Activated gamma-delta T cell (primary cell): ENCODE measurements at places on chromosomes 7 and 10.

DNA sequence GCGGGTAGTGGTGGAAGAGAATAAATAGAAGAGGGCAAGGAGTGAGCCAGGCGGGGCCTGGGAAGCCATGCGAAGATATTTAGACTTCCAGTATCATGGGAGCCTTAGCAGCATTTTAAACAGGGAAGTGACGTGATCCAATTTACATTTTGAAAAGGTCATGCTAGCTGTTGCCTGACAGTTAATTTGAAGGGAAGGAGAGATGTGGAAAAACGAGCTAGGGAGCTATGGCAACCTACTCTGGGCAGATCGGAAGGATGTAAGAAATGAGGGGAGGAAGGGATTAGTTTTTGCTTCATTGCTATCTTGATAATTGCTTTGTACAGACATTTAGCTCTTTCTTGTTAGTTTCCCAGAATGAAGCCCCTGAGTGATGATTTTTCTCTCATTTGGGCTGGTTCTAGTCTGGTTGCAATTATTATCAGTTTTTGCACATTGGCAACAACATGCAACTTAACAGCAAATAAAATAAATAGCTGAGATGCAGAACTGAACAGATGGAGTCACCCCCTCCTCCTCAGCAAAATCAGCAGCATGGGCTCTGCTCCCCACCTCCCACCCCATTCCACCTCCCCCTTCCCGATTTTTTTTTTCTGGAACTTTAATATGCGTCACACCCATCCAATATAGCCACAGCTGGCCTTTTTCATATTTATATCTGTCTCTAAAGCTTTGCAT, 13.0 kb upstream of the CALU start:
- DNase-seq, result no peak

DNA sequence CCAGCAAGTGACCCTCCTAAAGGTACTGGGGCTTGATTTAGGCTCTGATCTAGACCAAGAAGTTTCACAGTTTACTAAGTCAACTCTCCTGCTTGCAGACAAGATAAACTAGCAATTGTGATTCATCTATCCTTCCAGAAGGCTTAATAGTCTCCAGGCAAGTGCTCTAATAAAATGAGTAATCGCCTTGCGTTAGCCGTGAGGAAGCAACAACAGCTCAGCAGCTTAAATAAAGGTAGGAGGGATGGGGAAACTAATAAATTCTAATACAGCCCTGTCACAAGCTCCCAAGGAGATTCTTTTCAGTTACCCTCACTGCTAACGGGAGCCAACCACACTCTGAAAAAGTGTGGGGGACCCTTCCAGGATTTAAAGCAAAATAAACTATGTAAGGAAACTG, 48.4 kb downstream of the FRMD4A start:
- no peak for DNase-seq

DNA sequence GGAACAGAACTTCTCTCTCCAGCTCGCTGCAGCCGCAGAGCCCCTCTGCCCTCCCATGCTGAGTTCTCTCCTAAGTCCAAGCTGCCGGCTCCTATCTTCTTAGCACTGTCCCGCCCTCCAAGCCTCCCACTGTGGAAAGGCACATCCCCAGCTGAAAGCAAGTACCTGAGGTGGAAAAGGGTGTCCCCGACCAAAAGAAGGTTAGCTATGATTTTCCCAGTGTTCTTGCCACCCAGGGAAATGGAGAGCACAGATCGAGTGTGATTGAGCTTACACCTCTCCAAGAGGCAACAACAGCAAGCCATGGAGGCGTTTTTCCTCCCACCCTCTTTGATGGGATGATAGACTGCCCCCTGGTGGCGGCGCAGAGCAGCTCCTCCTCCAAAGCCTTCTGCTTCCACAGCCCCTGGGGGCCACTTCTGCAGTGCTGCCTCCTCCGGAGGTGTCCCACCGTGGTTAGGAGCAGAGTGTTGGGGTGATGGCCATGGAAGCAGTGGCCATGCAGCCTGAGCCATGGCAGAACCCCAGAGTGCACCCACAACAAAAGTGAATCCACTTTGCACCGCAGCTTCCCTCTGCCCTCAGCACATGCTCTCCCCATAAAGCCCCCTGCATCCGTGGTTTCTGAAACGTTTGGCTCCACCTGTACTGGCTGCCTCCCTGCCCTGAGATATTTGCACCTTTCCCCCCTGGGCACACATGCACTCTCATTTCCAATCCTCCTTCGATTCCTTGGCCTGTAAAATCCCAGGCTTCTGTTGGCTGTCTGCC, 143.1 kb upstream of the STK17A start:
- DNase-seq, result no peak

DNA sequence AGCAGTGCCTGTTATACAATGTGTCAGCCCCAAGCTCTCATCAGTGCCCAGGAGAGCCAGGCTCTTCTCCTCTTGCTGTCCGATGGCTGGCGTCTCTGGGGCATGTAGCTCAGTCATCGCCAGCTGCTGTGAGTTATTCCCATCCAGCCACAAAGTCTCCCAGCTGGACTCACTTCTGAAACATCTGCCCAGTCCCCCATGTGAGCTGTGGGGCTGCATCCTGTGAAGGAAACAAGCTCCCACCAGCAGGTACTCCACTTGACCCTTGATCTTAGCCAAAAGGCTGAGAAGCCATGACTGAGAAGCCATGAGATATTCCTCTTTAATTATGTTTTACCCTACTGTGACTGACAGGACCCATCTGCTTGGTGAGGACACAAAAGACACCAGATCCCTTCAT, 212.7 kb upstream of the IGFBP3 start:
- no peak for DNase-seq

DNA sequence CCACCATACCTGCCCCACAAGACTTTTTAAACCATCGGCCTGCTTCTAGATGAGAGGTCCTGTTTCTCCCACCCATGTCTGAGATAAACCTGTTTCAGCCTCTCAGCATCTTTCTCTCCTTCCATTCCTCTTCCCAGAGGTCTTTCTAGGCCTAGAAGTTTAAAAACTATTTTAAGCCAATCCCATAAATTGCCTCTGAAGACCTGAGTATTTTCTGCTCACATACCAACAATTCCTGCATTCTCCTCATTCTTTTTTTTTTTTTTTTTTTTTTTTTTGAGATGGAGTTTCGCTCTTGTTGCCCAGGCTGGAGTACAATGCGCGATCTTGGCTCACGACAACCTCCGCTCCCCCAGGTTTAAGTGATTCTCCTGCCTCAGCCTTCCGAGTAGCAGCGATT, 262.9 kb upstream of the AUTS2 start:
- no peak for DNase-seq

GRCh38 chr7:110881721-110882120, 209.2 kb upstream of the LRRN3 start:
- no peak for DNase-seq

DNA sequence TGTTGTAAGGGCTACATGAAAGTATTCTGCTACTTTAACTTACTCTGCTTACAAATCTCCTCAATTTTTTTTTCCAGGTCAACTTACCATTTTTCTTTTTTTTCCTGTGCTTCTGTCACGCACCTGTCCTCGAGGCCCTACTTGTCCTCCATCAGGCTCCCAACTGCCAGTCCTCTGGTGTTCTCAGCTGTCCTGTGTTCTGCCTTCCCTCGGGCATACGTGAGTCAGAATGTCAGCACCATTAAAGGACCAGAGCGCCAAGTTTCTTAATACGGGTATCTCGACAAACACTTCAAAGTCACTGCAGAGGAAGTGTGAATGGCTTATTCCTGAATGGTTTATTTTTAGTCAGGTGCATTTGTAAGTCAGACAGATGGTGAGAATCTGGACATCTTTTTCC, at the start of gene TEX47:
TEX47 (minus strand) TSS at position 185 of the 400 bp plus-strand sequence. CDS start 795 bp downstream, outside the sequence.
- DNase-seq, result no peak

- no peak for DNase-seq
Measured at GRCh38 chr7:107115762-107116540, 52.9 kb upstream of the HBP1 start.

DNA sequence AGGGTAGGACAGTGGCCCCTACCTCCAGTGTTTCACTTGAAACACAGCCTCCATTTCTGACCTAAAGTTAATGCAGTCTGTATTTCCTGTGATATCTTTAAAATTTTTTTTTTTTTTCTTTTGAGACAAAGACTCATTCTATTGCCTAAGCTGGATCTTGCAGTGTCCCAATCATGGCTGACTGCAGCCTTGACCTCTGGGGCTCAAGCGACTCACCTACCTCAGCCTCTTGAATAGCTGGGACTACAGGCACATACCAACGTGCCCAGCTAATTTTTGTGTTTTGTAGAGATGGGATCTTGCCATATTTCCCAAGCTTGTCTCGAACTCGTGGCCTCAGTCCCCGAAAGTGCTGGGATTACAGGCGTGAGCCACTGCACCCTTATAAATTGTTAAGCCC, 16.7 kb upstream of the MGAM2 start:
- no peak for DNase-seq
